Bronchus fibroblast of lung (primary cell): ENCODE measurements at places on chromosomes 6 and 20. TPM values are rescaled to one million over a fixed set of nuclear protein-coding genes. Genes with fewer than 3 reads are reported as not detected.

Gene NCOA3
- 11.8 and 13.5 TPM in 2 replicates for total RNA-seq

Gene SLC2A10
- 21.4 and 21.9 TPM in 2 replicates for total RNA-seq

Gene CDSN
- not detected in 2 replicates for total RNA-seq

Gene ANKRD66
- not detected in 2 replicates for total RNA-seq

Gene FOXC1
- 1.5 and 3.0 TPM in 2 replicates for total RNA-seq

Gene HEY2
- not detected in 2 replicates for total RNA-seq

Gene GRIK2
- total RNA-seq = 0.15 and 0.17 TPM in 2 replicates

Gene CITED2
- total RNA-seq = 266 and 268 TPM in 2 replicates

Gene IMPG1
- 0.30 TPM in 1 of 2 replicates, not detected in the other for total RNA-seq

Gene CST3
- 430 and 459 TPM in 2 replicates for total RNA-seq

Gene MEI4
- total RNA-seq = not detected in 2 replicates

Gene RNF39
- not detected in 2 replicates for total RNA-seq

Gene UNC93A
- total RNA-seq = not detected in 2 replicates

Gene RBPJL
- total RNA-seq = not detected in 2 replicates

Gene TOMM34
- total RNA-seq = 73.4 and 75.0 TPM in 2 replicates

Gene MUCL3
- total RNA-seq = not detected in 2 replicates

Gene OXT
- total RNA-seq = not detected in 2 replicates

Gene GCLC
- total RNA-seq = 7.0 and 7.7 TPM in 2 replicates

Gene GGTLC1
- total RNA-seq = not detected in 2 replicates

Gene COL12A1
- 131 and 152 TPM in 2 replicates for total RNA-seq

Gene FAM83B
- 0.15 and 0.17 TPM in 2 replicates for total RNA-seq

Gene POU5F1
- total RNA-seq = not detected in 2 replicates

Gene FARS2
- total RNA-seq = 16.3 and 17.2 TPM in 2 replicates

Gene FAM162B
- total RNA-seq = 14.7 and 19.8 TPM in 2 replicates

Gene LPIN3
- total RNA-seq = 10.4 and 11.6 TPM in 2 replicates
